Activated CD4-positive, alpha-beta memory T cell treated with anti-CD3 and anti-CD28 coated beads, Interleukin-2, amount 10 ng/mL, durations not matched to agents 7 days and 5 days (primary cell): ENCODE measurements at places on chromosomes 12 and 14. TPM values are rescaled to one million over a fixed set of nuclear protein-coding genes. Genes with fewer than 3 reads are reported as not detected.

AQP2 gene
- total RNA-seq: not detected

ABCB9 gene
- 3.2 TPM for total RNA-seq

GRCh38 chr12:7282844-7283243, 21.0 kb upstream of the ACSM4 start:
- no peak for DNase-seq

- DNase-seq: no peak
Observed at GRCh38 chr14:98077176-98077575, 1194.8 kb downstream of the BCL11B start.

DNA sequence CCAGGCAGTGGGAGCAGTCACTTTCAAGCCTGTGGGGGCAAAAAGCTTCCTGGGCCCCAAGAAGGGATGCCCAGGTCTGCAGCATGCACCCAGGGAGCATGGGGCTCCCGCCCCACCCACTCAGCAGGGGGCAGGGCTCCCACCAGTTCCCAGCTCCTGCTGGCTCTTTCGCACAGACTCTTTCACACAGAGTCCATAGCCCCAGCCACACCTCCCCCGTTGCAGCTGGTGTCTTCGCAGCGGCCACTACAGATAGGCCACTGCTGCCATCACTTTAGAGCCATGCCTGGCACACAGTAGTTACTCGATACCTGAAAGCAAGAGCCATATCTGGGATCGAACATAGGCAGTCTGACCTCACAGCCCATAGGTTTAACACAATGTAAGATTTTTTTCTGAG, 98.2 kb downstream of the NUAK1 start:
- DNase-seq: no peak

DNA sequence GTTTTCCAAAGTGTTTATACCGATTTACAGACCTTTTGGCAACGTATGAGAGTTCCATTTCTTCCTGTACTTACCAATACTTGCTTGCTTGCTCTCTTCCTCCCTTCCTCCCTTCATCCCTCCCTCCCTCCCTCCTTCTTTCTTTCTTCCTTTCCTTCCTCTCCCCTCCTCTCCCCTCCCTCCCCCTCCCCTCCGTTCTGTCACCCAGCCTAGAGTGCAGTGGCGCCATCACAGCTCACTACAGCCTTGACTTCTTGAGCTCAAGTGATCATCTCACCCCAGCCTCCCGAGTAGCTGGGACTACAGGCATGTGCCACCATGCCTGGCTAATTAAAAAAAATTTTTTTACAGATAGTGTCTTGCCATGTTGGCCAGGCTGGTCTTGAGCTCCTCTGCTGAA, 40.4 kb downstream of the DIP2B start:
- no peak for DNase-seq

AQP5 gene
- total RNA-seq: not detected

- DNase-seq: no peak
Observed at GRCh38 chr12:53244337-53244736, 12.3 kb upstream of the RARG start.

POMT2 gene
- total RNA-seq: 16.1 TPM

DNA sequence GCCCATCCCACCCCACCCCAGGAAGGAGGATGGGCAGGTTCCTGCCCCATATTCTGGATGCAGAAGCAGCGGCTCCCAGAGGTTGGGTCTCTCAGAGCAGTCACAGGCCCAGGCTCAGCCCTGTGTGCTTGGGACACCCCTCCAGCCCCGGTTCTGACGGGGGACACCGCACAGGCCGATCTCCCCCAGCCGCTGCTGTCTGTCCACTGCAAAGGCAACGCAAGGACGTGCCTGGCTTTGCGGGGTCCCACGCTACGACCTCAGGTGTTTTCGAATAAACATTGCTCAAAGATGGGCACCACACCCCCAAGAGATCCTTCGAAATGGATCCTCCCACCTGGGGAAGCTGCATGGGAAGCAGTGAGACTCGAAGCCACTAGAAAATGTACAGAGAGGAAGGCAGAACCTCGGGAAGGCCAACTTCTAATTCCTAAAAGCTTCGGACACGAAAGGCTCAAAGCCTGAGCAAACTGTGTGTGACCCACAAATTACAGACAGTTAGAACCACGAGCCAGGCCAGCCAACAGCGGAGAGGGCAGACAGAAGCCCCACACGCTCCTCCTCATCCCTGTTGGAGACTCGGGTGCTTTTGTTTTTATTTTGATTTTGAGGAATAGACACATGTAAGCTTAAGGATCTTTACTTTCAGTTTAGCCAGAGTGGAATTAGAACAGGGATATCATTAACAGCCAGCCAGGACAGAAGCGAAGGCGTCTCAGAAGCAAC, 10.8 kb downstream of the C14orf180 start:
- no peak for DNase-seq

FGF6 gene
- not detected for total RNA-seq

MFAP5 gene
- not detected for total RNA-seq

HOXC10 gene
- total RNA-seq: not detected

GRCh38 chr12:88925454-88925853, 345.2 kb upstream of the KITLG start:
- DNase-seq: no peak

NRIP2 gene
- total RNA-seq: not detected

CELA1 gene
- not detected for total RNA-seq

- DNase-seq: no peak
Observed at GRCh38 chr14:93089521-93090269, 26.0 kb downstream of the ITPK1 start.

DNA sequence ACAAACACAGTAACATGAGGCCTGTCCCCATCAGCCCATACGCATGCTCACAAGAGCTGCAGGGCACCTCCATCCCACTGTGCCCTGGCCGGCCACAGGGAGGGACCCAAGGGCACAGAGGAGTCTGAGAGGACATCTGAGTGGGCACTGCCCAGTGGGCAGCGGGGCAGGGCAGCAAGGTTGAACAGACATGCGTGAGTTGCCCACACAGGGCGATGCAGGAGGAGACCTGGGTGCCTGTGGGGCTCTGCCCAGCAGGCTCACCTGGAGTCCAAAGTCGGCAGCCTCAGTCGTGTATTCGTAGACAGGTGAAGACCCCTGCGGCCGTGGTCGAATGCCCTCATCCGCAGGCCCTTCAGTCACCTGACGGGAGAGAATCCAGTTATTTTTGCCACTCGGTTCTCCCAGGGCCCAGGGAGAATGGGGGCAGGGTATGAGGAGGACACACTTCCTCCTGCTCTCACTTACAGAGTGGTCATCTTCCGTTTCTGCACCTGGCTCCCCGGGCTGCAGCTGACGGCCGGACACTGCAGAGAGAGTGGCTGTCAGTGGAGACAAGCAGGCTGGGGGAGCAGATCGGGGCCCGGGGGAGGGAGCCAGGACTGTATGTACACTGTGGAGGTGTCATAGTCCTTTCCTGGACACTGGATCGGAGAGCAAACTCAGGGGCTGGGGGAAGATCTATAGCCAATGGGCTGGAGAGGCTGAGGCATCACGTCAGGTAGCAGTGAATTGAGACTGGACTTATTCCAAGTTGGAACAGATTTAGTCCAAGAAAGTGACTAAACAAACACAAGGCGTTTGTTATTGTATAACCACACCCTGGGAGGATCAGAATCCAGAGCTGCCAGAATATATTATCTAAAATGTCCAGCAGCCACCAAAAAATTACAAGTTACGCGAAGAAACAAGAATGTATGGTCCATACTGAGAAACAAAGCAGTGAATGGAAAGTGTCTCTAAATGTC, 20.7 kb downstream of the AHNAK2 start:
- no peak for DNase-seq

GRCh38 chr14:75547552-75548250, 25.4 kb downstream of the BATF start:
- DNase-seq: no peak

- no peak for DNase-seq
Observed at GRCh38 chr14:24434036-24434435, 4.3 kb downstream of the KHNYN start.

DNA sequence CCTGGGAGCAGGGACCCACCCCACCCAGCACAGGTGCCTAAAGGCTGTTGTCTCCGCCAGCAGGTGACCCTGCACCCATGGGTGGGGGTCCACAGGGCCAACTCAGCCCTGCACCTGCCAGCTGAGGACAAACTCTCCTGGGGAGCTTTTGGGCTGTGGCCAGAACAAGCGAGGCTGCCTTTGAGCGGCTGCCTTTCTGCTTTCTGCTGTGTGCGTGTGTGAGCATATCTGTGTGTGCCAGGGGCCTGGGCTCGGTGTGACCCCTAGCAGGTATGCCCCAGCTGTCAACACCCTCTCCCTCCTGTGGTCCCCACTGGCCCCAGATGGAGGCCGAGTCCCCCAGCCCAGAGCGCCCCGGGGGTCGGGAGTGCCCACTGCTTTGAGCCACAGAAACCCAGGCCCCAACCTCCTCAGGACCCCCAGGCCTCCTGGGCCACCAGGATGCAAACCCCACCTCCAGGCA, 25.9 kb upstream of the GPR132 start:
- DNase-seq: no peak

- DNase-seq: no peak
Observed at GRCh38 chr14:99408286-99408970, 72.2 kb downstream of the SETD3 start.

- no peak for DNase-seq
Observed at GRCh38 chr12:128009108-128009507, 257.9 kb upstream of the TMEM132C start.

DNA sequence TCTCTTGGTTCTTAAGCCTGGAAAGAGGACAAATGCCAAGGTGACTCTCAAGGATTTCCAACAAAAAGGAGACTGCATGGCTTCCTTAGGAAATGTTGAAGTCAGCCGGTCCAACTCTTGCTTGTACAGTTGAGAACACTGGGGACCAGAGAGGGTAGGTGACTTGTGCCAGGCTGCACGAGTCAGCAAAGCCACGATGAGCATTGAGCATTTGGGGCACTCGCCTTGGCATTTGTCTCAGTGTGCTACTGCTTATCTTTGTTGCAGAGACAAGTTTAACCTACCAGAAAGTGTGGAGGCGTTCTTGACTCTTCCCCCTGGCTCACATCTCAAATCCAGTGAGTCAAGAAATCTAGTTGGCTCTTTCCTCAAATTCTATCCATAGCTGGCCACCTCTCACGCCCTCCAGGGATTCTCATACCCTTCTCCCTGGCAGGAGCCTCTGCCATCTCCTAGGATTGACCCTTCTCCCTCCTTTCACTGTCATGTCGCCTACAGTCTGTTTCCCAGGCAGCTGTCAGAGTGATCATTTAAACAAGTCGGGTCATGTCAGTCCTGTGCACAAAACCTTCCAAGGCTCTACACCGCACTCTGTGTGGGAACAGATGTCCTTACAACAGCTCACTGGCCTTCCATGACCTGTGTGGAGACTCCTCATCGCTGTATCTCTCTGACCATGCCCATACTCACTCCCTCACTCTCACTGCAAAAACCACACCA, 17.2 kb upstream of the KRT83 start:
- no peak for DNase-seq

GRCh38 chr14:105223770-105224544, 24.4 kb upstream of the BTBD6 start:
- no peak for DNase-seq

DNA sequence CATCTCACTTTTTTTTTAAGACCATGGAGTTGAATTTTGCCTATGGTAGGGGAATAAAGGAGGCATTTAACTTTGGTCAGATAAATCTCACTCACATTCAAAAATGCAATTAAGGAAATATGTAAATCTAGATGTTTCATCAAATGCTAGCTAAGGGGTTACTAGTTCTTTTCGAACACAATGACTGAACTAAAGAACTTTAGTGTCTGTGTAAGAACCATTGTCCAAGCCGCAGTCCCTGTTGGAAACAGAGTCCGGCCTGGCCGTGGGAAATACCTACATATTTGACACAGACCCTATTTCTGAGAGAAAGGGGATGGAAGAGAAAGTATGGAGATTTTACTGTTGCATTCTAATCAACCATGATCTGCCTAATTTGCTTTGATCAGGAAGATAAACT, 17.4 kb downstream of the LGR5 start:
- no peak for DNase-seq

- DNase-seq: no peak
Observed at GRCh38 chr14:104507443-104507842, 72.1 kb upstream of the C14orf180 start.

DNA sequence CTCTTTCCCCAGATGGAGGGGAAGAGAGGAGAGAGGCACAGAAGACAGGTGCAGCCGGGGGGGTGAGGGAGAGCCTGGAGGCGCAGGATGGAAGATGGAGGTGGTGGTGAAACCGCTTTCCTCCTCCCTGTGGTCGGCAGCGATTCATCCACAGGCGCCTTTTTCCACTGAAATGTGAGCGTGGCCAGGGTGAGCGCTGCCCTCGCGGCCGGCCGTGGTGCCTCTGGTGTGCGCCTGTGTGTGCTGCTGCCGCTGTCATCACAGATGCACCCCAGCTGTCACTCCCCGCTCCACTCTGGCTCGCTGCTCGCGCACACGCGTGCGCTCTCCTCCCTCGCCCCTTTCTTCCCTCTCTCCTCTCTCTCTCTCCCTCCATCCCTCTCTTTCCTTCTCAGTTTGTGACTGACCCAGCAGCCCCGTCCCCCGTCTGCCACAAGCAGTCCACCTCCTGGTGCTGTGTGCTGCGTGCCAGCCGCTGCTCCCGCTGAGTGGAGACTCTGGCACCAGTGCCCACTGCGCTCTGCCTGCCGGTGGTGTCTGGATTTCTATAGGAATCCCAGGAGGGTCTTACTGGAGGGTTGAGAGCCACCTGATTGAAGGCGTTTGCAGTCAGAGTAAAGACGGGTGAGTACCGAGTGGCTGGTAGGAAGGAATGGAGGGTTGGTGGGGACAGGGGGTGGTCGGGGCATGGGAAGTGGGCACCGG, at the start of gene LRTM2:
Gene LRTM2 (plus strand): TSS at position 375 of the 705 bp plus-strand sequence. CDS start 7,584 bp downstream, outside the sequence.
- no peak for DNase-seq

- DNase-seq: no peak
Observed at GRCh38 chr12:94761559-94761958, 111.2 kb upstream of the TMCC3 start.

DNA sequence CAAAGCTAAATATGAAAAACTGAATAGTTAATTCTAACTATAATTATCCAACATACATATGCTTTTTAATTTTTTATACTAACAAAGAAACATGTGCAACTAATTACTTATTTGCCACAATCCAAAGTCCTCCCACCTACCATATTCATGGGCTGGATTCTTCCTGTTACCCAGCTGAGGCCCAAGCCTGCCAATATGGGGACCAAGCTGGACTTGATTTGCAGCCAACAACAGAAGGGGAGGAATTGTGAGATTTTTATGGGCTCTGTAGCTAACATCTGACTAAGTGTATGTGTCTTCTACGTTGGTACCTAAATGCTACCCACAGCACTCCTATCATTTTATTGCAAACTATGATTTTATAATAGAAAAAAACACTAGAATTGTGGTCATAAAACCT, 13.1 kb upstream of the ANKS1B start:
- no peak for DNase-seq

IL26 gene
- total RNA-seq: 3.3 TPM

GRCh38 chr12:120736404-120737331, 11.0 kb downstream of the ACADS start:
- DNase-seq: no peak

DNA sequence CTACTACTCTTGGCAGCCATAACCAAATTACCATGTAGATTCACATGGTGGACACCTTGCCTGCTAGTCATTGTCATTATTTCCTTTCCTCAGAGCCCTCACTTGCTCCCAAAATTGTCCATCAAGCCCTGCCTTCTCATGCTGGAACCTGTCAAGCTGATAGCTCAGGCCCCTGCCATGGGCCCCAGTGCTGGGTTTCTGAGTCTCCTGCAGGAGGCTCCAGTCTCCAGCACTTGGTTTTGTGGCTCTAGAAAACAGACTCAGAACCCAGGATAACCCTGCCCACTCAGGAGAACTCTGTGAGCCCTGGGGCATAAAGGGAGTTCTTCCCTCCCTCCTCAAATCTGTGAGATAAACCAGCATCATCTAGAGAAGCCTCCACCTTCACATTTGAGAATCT, 10.8 kb downstream of the KRT71 start:
- DNase-seq: no peak

- no peak for DNase-seq
Observed at GRCh38 chr12:2333491-2334195, 280.9 kb downstream of the CACNA1C start.

GRCh38 chr14:34198096-34198495, 247.2 kb upstream of the EGLN3 start:
- no peak for DNase-seq
